Non-pigmented ciliary epithelial cell (primary cell): ENCODE measurements at places on chromosomes 7 and 10.
A peak's percentile ranks its signal among the peaks of the same experiment; 100 is the strongest.

- no peak for DNase-seq
Measured at GRCh38 chr10:14379556-14380280, 49.0 kb upstream of the FRMD4A start.

DNA sequence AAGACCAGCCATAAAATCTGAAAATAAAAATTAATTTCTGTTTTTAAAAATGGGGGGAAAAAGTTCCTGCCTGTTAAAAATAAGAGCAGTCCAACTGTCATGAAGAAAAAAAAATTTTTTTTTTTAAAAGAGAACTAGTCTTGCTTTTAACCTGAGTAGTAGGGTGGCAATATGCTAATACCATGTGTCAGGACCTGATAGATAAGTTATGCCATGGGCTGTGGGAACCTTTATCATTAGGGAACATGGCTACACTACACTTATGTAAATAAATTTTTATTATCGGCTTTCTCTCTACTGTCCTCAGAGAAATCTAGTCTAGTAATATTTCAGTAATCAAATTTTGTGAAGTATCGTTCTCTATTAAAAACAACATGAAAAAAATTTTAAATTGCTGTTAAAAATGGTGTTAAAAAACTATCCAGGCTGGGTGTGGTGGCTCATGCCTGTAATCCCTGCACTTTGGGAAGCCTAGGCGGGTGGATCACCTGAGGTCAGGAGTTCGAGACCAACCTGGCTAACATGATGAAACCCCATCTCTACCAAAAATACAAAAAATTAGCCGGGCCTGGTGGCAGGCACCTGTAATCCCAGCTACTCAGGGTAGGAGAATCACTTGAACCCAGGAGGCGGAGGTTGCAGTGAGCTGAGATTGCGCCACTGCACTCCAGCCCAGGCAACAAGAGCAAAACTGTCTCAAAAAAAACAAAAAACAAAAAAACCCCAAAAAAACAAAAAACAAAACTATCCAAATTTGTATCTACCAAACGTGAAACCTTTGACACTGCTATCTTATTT lies 20.7 kb downstream of the NT5C3A start:
- DNase-seq: no peak

- DNase-seq: no peak
Measured at GRCh38 chr7:50637725-50638643, 72.8 kb upstream of the DDC start.

- no peak for DNase-seq
Measured at GRCh38 chr7:134996097-134996550, 9.8 kb downstream of the AGBL3 start.

DNA sequence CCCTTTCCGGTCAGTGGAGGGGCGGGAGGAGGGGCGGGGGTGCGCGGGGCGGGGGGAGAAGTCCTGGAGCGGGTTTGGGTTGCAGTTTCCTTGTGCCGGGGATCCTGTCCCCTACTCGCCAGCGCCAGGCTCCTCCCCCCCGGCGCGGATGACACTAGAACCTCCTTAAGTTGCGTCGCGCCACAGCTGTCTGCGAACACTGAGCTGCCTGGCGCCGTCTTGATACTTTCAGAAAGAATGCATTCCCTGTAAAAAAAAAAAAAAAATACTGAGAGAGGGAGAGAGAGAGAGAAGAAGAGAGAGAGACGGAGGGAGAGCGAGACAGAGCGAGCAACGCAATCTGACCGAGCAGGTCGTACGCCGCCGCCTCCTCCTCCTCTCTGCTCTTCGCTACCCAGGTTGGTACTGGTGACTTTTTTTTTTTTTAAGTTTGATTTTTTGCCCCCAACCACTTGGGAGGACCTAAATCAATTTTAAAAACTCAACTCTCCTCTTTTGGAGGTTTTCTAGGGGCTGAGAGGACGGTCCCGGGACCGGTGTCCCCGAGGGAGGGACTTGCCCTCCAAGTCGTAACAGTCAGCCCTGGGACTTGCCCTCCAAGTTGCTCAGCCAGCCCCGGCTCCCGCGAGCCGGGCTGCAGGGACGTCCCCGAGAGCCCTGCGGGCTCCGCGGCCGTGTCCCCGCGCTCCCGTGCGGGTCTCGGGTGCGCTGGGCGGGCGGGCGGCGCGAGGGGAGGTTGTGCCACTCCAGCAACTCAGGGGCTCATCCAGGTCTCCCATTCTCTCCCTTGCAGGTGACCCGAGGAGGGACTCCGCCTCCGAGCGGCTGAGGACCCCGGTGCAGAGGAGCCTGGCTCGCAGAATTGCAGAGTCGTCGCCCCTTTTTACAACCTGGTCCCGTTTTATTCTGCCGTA lies at the start of gene GATA3:
TSS of gene GATA3 (plus strand) at position 195 of the 914 bp plus-strand sequence. CDS start 968 bp downstream, outside the sequence.
- no peak for DNase-seq

DNA sequence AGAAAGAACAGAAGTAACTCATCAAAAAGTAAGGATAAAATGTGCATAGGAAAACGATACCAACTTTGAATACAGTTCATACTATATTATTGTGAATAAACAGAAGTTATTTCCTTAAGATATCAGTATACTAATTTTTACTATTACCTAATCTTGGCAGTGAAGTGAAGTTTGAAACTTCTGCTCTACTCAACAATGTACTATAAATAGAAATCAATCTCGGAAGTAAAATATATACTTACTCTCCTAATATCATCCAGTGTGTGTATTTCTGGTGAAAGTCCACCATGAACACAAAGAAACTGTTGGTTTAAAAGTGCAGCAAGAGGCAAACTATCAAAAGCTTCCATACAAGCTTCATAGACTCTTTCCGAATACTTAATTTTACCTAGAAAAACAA lies 24.6 kb downstream of the PPP3CB start:
- no peak for DNase-seq

DNA sequence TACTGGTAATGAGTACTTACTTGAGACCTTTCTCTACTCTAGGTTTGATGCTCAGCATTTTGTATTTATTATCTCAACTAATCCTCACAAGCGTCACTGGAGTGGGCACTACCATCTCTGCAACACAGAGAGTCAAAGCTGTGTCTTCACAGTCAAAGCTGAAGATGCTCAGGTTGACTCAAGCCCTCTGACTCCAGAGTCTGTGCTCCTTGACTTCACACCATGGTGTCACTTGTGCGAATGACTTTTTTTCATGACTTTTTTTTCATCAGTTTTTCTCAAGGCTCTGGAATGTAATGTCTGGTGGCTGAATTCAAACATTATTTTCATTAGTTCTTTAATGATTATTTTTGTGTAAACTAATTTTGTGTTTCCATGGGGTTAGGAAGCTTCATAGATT lies 30.4 kb upstream of the TARP start:
- DNase-seq: no peak

GRCh38 chr7:117025891-117026290 lies 72.6 kb downstream of the ST7 start:
- DNase-seq: no peak

DNA sequence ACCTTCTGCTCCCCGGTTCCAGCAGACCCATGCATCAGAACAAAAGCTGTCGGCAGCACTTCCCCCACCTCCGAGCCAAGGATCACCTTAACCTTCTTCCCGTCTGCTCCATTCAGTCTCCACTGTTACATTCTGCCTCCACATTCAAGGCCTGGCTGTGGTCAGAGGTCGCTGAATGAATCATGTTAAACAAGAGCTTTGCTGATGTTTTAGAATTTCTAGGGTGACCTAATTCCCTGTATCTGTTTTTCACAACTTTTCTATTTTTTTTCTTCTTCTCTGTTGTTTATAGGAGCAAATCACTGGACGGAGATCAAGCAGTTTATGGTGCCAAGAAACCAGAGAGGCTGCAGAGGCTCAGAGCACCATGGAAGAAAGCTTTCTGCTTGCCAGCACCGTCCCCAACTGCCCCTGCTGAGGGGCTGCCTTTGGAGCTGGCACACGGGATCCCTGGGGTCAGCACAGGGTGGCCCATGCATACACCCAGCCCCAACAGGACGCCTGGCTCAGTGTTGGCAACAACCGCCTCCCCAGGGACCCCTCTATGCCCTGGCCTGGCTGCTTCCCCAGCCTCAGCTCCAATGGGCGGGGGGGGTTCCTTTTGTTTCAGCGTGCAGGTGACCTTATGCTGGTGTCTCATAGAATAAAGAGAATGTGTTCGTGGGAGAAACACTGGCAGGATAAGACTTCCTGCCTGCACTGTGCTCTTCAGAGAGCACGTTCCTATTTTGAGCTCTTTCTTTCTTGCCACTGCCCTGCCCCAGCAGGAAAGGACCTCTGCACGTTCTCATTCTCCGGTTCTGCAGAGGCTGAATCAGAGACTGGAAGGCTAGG lies 182.7 kb upstream of the LYZL2 start:
- peak; percentile 81 for DNase-seq

GRCh38 chr7:97305589-97305988 lies 188.1 kb downstream of the SDHAF3 start:
- no peak for DNase-seq

DNA sequence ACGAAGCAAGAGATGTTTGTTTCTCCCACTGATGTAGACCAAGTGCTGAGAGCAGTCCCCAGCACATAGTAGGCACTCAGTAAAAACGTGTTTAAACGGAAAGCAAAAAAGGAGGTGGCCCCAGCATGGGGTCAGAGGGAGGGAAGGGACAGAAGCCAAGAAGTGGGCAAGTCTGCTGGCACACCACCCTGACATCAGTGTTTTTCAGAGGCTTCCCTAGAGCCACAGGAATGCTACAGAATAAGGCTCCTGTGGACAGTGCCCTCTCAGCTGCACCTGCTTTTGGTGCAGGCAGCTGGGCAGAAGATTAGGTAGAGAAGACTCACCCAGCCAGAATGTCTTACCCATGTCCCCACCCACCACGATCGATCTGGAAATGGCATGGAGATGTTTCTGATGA lies 8.3 kb upstream of the ANKRD1 start:
- no peak for DNase-seq

GRCh38 chr10:104706886-104707285 lies 65.8 kb downstream of the SORCS3 start:
- DNase-seq: no peak

DNA sequence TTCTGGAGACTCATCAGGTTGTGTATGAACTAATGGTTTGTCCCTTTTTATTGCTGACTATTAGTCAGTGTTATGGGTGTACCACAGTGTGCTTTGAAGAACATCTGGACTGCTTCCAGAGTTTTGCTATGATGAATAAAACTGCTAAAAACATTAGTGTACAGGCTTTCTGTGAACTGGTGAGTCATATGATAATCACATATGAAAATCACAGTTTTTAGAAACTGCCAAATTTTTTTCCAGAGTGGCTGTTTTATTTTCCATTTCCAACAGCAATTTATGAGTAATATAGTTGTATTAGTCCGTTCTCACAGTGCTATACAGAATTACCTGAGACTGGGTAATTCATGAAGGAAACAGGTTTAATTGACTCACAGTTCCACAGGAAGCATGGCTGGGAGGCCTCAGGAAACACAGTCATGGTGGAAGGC lies 281.2 kb upstream of the VSTM2A start:
- peak; percentile 58 for DNase-seq

DNA sequence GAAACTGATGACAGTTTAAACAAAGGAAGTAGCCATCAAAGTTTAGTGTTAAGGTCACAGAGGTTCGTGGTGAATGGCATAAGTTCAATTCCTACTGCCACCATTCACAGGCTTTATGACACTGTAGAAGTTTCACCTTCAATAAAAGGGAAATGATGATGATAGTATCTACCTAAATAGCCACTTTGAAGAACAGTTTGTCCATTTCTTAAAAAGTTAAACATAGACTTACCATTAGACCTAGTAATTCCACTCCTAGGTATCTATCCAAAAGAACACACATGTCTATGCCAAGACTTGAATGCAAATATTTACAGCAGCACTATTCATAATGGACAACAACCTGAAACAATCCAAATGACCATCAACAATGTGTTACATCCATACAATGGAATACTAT lies 18.9 kb upstream of the GSTK1 start:
- DNase-seq: no peak

GRCh38 chr7:150957133-150958020 lies 20.7 kb downstream of the KCNH2 start:
- no peak for DNase-seq

DNA sequence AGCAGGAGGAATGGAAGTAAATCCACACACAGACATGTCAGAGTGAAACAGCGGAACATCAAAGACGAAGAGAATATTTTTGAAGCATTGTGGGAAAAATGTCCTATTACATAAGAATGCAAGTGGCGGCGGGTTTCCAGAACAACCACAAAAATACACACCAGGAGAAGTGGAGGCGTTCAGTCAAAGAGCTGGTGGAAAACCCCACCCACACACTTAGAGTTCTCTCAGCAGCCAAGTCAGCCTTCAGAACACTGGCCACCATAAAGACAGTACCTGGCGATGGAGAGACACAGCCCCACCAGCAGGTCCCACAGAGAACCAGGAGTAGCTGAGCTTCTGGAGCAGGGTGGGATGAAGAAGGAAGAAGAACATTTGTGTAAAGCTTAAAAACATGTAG lies 23.7 kb downstream of the NKX6-2 start:
- no peak for DNase-seq

- peak; percentile 49 for DNase-seq
Measured at GRCh38 chr10:100878291-100878910, 34.4 kb upstream of the SLF2 start.

DNA sequence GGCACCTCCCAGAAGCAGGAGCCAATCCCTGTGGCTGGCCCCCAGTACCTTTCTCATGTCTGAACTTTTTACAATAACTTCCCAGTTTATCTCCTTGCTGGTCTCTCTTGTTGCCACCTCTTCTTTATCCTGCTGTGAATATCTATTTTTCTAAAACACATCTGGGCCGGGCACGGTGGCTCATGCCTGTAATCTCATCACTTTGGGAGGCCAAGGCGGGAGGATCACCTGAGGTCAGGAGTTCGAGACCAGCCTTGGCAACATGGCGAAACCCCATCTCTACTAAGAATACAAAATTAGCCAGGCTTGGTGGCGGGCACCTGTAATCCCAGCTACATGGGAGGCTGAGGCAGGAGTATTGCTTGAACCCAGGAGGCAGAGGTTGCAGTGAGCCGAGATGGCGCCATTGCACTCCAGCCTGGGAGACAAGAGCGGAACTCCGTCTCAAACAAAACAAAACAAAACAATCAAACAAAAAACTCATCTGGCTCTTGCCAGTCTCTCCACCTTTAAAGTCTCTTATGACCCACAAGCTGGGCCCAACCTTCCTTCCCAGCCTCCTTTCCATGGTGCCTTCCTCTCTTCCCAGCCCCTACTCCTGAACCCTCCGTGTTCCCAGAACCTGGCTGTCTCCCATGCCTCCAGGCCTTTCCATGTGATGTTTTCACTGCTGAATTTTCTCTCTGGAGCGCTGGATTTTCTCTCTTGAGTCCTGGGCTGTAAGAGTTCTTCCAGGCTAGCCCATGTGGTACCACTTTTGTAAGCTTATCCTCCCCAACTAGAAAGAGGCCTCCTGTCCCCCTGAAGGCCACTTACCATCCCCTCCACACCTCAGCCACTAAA lies 51.3 kb downstream of the HIP1 start:
- DNase-seq: no peak

- DNase-seq: no peak
Measured at GRCh38 chr10:26517141-26517867, 79.2 kb downstream of the APBB1IP start.

GRCh38 chr7:28280516-28280915 lies 99.9 kb upstream of the JAZF1 start:
- DNase-seq: no peak
